ENCODE measurements at places on chromosomes 7 and 10.

DNA sequence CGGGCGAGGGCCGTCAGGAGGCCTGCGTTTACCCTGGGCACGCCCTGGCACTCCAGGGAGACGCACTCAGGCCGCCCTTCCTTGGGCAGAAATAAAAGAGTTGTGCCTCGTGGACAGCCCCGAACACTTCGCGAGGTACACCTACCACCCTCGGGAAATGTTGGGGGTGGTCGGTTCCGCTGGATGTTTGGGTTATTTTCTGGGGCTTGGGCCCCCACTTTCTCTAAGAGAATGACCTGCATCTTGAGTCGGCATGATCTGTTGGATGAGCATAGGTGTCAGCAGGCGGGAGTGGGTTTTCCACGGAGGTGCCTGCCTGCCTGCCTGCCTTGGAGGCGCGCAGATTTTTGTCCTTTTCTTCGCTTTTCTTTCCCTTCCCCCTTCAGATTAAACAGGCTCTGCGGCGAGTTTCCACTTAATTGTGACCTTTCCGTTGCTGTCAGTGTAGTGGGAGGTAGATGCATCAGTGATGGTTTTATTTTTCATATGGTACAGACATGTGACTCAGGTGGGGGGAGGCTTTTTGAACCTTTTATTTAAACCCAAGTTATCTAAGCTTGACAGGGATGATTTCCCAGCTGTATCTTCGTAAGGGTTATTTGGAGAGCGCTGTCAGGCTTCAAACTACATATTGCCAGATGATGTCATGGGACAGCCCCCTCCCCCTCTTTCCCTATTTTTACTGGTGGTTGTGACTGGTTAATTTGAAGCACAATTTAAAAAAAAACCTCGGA lies 661 bp downstream of the HECTD2 start:
- DNase-seq, result peak; percentile 30

DNA sequence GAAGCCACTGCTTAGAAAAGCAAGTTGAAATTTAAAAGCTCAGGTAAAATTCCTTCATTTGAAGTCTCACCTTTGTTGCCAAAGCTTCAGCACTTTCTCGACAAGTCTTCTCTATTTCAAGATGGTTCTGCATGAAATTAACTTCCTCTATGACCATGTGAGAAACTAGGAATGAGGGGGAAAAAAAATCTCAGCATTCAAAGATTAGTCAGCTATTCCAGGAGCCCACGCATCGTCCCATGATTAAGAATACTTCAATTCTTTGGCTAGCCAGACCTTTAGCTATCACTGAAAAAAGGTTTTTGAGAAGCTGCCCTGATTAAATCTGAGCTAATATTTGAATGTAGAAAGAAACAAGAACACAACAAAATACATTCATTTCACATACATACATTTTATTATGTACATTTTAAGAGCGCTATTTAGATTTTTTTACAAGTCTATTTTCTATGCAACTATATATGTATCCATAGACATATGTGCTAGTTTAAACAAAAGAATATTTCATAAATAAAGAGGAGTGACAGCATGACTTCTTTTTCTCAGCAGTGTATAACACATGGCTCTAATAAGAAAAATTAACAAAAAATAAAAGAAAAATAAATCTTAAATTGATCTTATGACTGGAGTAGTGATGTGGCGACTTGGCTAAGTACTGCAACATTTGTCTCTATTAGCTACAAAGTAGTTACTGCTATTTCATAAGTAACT lies 44.8 kb downstream of the SHTN1 start:
- DNase-seq, result no peak

GRCh38 chr7:121011401-121011800 lies 22.9 kb downstream of the CPED1 start:
- no peak for DNase-seq

- no peak for DNase-seq
Observed at GRCh38 chr10:131700032-131700431, 200.8 kb upstream of the PPP2R2D start.

- DNase-seq, result peak; percentile 8
Observed at GRCh38 chr10:6701289-6701688, 121.2 kb upstream of the PRKCQ start.

GRCh38 chr7:140495514-140496097 lies 16.3 kb upstream of the MKRN1 start:
- no peak for DNase-seq

DNA sequence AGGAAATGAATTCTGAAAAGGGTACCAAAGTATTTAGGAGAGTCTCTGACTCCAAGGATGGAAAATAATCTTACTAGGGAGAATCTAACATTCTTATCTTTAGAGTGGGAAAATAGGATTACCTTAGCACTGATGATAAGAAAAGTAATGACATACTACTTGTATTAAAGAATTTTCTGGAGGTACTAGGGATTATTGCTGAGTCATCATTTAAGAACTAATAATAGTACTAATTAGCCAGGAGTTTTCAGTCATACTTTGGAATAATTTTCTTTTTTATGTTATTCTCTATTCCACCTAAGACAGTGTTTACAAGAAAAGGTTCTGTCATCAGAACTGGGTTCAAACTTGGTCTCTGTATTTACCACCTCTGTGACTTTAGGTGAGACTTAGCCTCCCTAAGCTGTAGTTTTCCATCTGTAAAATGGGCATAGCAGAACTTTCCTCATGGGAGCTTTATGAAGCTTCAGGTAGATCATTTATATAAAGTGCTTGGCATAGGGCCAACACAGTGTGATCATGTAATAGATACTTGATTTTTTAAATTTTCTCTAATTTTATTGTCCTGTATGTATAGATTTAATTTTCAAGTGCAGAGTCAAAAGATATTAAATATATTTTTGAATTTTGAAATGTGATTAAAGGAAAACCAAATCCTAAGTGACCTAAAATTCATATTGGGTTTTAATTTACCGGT lies 20.4 kb downstream of the ITGB8 start:
- no peak for DNase-seq

GRCh38 chr10:109029870-109030269 lies 893.4 kb downstream of the XPNPEP1 start:
- DNase-seq, result no peak

- DNase-seq, result no peak
Observed at GRCh38 chr7:159136013-159136412, 8.7 kb downstream of the VIPR2 start.

GRCh38 chr7:33511778-33512177 lies 382.4 kb downstream of the BBS9 start:
- no peak for DNase-seq

DNA sequence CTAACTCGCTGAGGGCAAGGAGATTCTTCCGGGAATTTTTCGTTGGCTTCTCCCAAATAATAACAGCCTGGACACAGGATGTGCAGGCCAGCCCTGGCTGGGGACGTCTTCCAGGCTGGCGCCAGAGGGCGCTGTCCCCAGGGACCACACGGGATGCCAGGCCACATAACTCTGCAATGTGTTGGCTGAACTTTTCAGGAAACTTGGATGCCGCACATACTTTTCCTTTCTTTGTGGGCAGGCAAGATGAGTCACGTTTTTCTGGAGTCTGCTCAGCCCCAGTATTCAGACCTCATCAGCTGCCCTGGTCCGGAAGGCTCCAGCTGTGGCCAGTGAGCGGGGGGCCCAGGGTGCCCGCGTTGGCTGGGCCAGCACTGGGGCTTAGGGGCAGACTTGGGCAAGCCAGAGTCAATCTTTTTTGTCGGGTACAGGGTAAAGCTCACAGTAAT lies 122.7 kb downstream of the PRKAG2 start:
- DNase-seq, result peak; percentile 99

DNA sequence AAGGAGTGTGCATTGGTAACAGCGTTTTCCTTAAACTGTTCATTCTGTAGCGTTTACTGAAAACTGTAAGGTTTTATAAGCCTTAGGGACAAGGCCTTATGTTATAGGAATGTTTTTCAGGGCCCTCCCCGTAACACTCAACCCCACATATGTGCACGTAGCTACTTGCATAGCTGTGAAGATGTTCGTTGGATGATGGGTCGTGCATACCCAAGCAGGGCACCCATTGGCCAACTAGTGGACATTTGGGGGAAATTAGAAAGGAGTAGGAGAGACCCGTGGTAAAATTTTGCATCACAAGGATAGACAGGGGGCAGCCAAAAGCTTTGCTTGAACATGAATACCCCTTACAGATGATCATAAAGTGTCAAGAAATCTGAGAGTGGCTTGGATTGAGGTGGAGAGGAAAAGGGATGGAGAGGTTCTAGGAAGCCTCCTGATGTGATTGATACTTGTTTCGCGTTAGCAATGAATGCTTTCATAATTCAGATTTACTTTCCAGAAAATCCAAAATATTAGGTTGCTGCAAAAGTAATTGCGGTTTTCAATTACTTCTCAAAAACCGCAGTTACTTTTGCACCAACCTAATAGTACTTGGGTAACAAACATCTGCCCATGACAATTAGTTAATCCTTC lies 878 bp downstream of the SEC61A2 start:
- DNase-seq, result peak; percentile 69

- no peak for DNase-seq
Observed at GRCh38 chr10:6102128-6102527, 13.3 kb downstream of the RBM17 start.

- DNase-seq, result no peak
Observed at GRCh38 chr10:6232225-6232807, 29.6 kb downstream of the PFKFB3 start.

- no peak for DNase-seq
Observed at GRCh38 chr10:127968027-127968441, 61.1 kb downstream of the PTPRE start.

- no peak for DNase-seq
Observed at GRCh38 chr7:118467381-118467780, 242.9 kb downstream of the ANKRD7 start.

- DNase-seq, result peak; percentile 62
Observed at GRCh38 chr7:43721193-43721806, 8.0 kb downstream of the COA1 start.

GRCh38 chr7:96016056-96016586 lies 243.8 kb downstream of the DYNC1I1 start:
- DNase-seq, result no peak

DNA sequence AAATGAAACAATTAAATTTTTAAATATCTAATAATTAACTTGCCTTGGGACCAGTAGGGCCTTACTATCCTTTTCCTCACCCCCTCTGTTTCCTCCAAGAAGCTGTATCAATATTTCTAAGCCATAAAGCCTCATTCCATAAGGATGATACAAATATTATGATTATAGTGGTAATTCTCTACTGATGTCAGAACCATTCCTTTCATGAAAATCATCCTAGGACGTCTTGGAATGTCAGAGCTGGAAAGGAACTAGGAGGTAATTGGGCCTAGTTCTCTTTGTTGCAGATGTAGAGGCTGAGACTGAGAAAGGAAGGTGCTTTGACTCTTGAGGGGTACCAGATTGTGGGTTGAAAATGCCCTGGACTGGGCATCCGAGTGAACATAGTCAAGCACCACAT lies 766.7 kb upstream of the GHITM start:
- no peak for DNase-seq

DNA sequence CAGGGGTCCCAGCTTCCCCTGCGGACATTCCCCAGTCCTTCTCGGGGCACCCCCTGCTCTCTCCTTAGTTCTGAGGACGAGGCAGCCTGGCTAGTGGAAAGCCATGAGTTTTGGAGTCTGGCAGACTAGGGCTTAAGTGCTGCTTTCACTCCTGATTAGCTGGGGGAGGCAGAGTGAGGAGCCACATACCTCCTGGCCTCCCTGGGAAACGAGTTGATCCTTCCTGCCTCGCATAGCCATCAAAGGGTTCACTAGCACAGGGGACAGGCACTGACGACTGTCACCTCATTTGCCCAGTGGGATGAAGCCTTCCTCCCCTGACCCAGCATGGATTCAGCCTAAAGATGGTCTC lies 402.5 kb downstream of the RPS24 start:
- no peak for DNase-seq

- no peak for DNase-seq
Observed at GRCh38 chr7:66747881-66748511, 7.5 kb downstream of the RABGEF1 start.

GRCh38 chr10:60732198-60732806 lies 46.0 kb upstream of the CDK1 start:
- DNase-seq, result no peak
